NCI-H1417 treated with DMSO at 0.1 percent for 48 hours (cell line): ENCODE measurements at places on chromosomes 13 and 19.

- no peak for DNase-seq
These were observed 20.7 kb upstream of the TINCR start for GRCh38 chr19:5588441-5588840.

GRCh38 chr19:29664753-29665214 is 477 bp upstream of the PLEKHF1 start:
- no peak for DNase-seq

- DNase-seq: no peak
These were observed 42.0 kb upstream of the RXFP2 start for GRCh38 chr13:31697290-31697689.

- no peak for DNase-seq
These were observed 76.2 kb upstream of the MTIF3 start for GRCh38 chr13:27526516-27526915.

DNA sequence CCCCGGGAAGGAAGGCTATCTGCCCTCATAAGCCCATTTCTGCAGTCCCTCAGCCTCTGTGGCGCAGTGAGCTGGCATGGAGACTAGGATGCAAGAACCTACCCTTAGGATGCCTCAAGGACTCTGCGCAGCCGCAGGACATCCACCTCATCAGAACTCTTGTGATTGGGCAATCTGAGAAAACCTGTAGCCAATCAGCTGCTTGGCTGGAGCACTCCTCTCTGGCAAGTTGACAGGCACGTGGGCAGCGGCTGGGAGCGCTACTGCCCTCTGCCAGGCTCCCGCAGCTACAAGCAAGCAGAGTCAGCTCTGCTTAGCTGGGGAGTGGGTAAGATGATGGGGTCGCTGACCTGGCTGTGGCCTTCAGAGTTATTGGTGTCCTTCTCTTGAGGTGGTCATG is 1.5 kb upstream of the ECSIT start:
- peak; percentile 19 for DNase-seq

DNA sequence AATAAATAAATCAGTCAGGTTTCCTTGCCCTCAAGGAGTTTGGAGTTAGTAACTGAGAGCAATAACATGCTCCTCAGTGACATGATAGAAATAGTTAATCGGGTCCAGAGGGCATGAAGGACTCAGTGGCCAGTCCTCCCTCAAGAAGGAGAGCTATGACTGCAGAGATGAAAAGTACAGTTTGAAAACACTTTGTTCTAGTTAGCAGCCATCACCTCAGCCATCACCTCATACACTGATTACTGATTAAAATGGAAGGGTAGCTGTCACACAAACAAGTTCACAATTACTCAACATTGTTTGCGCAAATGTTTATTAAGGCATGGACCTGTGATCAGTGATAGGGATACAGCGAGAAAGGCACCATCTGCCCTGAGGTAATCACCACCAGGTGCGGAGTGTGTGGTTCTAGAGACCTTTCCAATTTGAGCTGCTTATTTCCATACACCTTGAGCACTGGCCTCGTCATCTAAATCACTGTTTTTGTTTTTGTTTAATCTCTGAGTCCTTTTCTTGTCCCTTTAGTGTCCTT is 85.3 kb upstream of the RAP2A start:
- no peak for DNase-seq

DNA sequence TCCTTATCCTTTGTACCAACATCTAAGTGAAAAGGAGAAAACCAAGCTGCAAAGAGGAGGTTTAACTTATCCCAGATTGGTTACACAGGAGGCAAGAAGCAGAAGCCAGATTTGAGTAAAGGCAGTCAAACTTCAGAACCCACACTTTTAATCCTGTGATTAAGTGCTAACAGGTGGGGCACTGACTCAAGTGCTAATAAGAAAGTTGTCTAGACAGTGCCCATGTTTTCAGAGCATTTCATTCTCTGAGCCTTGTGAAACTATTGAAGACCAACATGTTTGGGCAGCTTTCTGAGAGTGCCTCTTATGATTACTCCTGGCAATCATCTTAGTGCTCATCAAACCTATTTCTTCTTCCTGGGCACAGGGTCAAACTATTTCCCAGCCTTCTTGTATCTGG is 380.8 kb downstream of the KCNRG start:
- no peak for DNase-seq

GRCh38 chr19:16898361-16899015 is 9.7 kb downstream of the F2RL3 start:
- DNase-seq: no peak

GRCh38 chr19:15507068-15508034 is 974 bp upstream of the CYP4F22 start:
- DNase-seq: no peak
